NCI-H2107 (cell line): ENCODE measurements at places on chromosomes 6 and 20.
A peak's percentile ranks its signal among the peaks of the same experiment; 100 is the strongest.

DNA sequence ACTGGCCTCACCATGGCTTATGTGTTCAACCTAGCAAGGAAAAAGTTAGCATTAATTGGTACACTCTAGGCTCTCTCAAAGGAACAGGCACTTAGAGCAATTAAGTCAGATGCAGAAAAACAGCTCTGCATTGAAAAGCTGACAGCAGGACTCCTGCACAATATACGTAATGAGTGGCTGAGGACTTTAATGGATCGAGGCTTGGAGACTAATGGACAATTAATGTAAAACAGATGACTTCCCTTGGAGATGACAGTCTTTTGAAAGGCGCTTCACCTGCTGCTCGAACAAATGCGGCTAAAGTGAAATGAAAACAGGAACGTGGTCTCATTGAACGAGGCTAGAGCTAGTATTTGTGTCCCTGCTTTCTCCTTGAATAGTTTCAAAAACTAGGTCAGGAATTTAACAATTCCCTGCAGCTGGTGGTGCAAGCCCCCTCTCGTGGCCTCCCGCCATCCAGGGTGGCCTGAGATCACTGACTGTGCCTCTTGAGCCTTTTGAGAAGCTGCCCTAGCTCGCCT lies 137.1 kb downstream of the ELOVL4 start:
- peak; percentile 83 for DNase-seq

- no peak for DNase-seq
Measured at GRCh38 chr6:151514000-151514730, 20.3 kb downstream of the CCDC170 start.

DNA sequence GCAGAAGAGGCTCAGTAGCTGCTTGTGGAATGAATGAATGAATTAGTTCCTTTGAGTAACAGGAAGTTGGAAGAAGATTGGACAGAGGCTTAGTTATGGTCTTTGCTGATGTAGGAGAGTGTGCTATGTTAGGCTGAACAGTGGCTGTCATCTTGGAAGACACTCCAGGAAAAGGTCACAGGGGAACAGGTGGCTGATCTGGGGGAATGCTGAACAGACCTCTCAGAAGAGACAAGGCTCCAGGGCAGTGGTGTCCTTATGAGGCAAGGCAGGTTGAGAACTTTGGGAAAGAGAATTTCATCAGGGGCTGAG lies 62.3 kb downstream of the UTRN start:
- no peak for DNase-seq

DNA sequence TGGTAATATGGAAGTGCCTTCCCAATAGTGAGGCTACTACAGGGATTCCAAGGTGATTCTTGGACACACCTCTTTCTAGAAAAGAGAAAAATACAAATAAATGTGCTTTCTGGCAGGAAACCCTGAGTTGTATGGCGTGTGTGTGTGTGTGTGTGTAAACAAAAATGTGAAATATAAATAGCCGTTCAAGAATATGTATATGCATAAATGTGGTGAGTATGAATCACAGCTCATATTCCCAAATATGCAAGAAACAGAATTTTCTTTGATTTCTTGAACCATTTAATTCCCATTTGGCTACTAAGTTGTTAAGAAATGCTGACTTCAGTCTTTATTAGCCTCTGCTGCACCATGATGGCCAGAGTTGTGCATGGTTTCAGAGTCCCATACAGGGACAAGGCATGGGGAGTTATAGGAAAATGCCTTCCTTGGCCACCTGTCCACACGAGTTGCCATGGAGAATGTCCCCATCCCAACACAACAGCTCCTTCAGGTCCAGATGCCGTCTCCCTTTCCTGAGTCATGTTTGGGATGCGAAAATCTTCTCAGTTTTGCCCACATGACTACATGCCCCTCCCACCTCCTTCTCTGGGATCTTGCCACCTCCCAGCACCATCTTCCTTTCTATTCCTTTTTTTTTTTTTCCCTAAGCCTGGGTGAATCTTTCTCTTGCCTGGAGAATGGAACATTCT lies 312.4 kb upstream of the ECI2 start:
- no peak for DNase-seq

GRCh38 chr6:12903246-12903645 lies 186.7 kb downstream of the PHACTR1 start:
- DNase-seq, result no peak

DNA sequence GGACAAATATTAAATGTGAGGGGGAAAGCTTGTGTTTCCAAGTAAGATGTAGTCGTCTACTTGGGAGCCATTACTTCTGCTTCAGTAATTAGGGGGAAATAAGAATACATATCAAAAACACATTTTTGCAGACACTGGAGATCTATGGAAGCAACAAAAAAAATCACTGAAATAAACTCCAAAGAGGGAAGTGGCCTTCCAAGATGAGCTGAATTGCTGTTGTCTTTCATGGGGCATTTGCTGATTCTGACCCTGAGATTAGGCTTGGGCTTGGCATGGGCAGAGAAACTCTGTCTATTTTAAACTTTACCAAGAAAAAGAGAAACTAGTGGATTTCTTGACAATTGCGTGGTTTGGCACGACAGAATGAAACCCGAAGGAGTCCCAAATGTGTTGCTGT lies 120.1 kb downstream of the MAP3K5 start:
- no peak for DNase-seq

- DNase-seq, result no peak
Measured at GRCh38 chr6:53441761-53442160, 93.0 kb upstream of the ELOVL5 start.

GRCh38 chr6:122753688-122754056 lies 25.8 kb upstream of the FABP7 start:
- peak; percentile 39 for DNase-seq

DNA sequence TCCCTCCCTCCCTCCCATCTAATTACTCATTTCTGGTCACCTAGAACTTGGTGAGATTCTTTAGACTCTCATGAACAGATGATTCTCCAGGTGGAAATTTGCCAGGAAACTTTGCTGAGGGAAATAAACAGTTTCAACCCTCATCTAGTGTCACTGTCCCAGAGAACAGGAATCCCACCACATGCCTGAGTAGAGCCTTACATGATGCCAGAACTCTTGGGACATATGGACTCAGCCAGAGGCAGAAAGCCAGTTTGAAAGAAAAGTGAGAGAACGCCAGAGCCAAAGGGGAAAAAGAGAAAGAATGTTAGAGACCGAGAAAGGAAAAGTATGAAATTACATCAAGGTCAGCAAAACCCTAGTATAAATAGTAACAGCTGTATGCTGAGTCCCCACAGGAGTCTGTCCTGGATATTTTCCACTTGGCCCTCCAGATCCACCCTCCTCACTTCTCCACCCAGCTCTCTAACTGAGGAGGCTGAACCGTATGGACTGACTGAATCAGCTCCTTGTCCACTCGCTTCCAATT lies 127.5 kb upstream of the COL21A1 start:
- DNase-seq, result no peak
